ENCODE measurements at places on chromosomes 16 and 17.

DNA sequence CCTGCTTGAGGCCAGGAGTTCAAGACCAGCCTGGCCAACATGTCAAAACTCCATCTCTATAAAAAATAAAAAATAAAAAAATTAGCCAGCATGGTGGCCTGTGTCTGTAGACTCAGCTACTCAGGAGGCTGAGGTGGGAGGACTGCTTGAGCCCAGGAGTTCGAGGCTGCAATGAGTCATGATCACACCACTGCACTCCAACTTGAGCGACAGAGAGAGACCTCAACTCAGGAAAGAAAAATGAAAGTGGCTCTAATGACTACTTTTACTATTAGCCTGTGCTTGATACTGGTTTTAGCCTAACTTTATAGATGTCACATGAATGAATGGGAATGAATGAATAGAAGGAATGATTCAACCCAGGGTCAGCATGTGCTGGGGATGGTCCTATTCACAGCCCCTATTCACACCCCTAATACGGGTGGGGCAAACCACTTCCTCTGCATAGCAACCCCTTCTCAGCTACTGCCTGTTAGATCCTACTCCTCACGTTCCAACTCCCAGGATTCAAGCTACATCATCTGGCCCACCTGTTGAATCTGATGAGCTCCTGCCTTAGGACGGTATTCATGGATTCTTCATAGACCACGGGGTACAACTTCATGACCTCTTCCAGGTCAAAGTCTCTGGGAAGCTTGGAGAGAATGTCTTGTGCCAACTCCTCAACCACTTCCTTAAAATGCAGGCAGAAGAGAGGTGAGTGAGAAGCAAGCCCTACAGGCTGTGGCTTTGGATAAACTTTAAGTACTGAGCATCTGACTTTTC lies 40.5 kb downstream of the LYRM1 start:
- DNase-seq = no peak

GRCh38 chr16:70749681-70750601 lies 51.0 kb downstream of the VAC14 start:
- no peak for DNase-seq

GRCh38 chr17:70658317-70658716 lies 489.0 kb downstream of the KCNJ2 start:
- DNase-seq = no peak

DNA sequence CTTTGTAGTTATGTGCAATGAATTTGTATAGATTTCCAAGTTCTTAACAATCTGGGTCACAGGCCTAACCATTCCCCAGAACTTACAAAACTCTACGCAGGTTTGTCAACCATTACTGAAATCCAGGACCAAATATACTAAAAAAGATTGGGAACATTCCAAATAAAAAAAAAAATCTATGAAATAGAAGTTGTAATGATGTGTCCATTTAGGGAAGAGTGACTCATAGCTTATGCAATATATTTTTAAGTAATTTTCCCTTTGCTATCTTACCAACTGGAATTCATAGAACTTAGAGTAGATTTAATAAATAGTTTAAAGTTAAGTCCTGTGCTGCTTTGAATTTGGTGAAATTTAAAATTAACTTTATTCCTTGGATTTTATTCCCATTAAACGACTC lies 393.2 kb downstream of the PMP22 start:
- no peak for DNase-seq

DNA sequence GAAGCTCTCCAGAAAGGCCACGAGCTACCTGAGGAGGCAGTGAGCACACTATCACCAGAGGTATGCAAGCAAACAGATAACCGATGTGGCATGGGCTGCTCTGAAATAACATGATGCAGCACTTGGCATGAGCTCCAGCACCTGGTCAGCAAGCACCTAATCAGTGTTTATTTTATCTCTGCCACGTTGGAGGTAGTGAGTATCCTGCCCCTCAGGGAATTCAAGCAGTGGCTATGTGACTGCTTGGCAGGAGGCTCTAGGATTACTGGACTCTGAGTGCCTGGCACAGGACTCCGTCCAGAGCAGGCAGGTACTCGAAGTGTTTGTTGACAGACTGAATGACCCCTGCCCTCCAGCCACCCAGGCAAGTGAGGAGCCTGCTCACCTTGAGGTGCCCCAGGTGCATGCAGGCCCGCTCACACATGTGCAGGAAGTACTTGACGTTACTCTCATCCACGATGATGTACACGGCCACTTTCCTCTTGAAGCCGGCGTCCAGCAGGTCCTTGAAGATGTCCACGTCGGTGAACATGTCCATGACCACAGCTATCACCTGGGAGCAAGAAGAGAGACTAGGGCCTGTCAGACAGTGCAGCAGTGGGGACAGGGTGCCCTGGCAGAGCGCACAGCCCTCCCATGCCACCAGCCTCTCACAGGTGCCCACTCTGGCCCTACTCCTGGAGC lies 16.6 kb downstream of the FAM83G start:
- DNase-seq = no peak

GRCh38 chr17:79911430-79912399 lies 72.5 kb upstream of the CBX4 start:
- no peak for DNase-seq

GRCh38 chr17:2179615-2180295 lies 123.8 kb downstream of the SMG6 start:
- DNase-seq = no peak

GRCh38 chr17:40699853-40700252 lies 3.7 kb downstream of the KRT24 start:
- DNase-seq = no peak

- DNase-seq = no peak
Measured at GRCh38 chr16:49470513-49470991, 96.9 kb downstream of the C16orf78 start.

DNA sequence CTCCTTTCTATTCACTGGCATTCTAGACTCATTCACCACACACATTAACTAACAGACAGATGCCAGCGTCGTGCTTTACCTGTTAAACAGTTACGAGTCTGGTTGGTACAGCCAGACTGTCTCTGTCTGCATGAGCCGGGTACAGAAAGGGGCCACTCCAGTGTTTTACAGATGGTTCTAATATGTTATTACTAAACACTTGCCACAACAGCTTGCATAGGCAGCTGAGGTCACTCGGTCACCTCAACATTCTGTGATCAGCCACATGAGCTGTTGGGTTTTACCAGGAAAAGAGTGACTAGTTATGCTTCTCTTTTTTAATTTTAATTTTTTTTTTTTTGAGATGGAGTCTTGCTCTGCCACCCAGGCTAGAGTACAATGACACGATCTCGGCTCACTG lies 25.2 kb downstream of the CD300A start:
- no peak for DNase-seq

DNA sequence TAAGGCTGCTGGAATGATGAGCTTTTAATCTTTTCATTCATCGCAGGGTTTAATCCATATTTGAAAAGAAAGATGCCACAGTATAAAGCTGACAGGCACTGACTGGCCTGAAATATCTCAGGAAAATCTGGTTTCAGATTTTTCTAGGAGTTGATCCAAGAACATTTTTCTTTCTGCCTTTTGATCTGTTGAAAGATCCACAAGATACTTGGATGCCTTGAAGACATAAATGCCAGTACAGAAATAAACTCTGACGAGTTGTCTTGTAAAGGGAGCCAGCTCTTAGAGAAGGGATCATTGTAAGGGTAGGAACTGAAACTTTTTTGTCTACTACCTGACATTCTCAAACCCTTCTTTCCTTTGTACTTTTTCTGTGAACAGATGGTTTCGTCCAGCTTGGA lies 25.4 kb upstream of the KRT20 start:
- DNase-seq = no peak

- no peak for DNase-seq
Measured at GRCh38 chr16:53285236-53285635, 149.0 kb upstream of the RBL2 start.

DNA sequence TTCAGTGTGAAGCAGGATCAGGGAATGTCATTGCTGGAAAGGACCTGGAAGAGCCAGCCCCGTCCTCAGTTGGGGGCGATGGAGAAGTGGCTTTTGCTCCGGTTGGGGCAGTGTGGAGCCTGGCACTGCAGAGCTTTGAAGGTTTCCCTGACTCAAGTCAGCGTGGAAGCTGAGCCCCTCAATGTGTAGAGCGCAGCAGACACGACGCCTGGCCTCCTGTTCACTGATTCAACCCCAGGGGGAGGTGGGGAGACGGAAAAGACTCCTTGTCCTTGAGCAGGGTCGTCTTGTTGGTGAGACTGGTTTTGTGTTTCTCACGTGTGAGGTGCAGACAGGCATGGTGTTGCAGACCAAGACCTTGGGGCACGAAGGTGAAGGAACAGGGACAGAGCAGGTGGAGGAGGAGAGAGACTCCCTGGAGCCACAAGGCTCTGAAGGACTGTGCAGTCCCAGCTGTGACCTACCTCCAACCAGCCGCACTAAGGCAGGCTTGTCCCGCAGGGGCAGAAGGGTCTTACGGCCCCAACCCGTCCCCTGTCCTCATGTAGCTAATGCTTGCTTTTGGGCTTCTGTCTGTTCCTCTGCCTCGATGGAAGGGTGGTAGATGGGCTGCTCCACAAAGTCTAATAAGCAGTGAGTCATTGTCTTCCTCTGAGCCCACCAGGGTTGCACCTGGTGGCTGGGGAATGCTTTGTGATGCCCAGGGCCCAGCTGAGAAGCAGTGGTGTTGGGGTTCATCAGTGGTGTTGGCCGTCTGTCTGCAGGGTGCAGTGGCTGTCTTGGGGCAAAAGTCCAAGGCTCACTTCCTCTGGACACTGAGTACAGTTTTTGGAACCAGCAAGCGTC lies 47.8 kb downstream of the MPRIP start:
- no peak for DNase-seq

DNA sequence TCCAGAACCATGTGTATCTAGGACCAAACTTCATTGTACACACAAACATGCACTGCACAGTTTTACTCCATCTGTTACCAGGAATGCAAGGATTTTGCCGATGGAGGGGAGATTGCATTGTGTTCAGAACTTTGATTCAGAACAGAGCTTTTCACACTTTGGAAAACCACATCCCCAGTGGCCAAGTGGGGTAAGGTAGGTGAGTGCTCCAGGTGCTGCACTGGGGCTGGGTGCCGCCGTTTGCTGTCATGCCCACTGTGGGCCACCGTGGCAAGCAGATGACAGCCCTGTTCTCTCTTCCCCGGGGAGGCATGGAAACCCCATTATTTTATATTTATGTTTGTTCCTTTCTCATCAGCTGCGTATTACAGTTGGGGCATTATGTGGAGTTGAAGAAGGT lies 29.3 kb upstream of the JPH3 start:
- DNase-seq = no peak

- DNase-seq = no peak
Measured at GRCh38 chr17:36529121-36529520, 5.5 kb downstream of the MYO19 start.

- no peak for DNase-seq
Measured at GRCh38 chr17:4206962-4207361, 56.8 kb downstream of the ANKFY1 start.

GRCh38 chr17:74760404-74761105 lies 12.1 kb downstream of the NHERF1 start:
- DNase-seq = no peak

DNA sequence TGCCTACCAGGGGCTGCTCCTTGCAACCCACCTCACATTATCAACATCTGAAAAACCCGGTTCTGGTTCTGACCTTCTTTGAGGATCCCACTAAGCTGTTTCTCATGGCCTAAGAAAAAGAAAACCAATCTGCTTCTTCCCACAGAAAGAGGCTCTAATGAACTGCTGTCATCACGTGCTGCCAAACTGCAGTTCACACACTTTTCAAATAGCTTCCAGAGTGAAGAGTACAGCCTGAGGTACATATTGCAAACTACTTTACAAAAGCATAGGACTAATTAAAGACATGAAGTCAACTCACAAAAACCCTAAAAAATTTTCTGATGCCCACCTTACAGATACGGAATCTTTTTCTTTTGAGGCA lies 36.7 kb downstream of the SMG6 start:
- no peak for DNase-seq

- DNase-seq = no peak
Measured at GRCh38 chr17:72193391-72194106, 72.7 kb downstream of the SOX9 start.

- DNase-seq = peak; percentile 50
Measured at GRCh38 chr17:35895636-35896587, 15.8 kb upstream of the CCL5 start.

DNA sequence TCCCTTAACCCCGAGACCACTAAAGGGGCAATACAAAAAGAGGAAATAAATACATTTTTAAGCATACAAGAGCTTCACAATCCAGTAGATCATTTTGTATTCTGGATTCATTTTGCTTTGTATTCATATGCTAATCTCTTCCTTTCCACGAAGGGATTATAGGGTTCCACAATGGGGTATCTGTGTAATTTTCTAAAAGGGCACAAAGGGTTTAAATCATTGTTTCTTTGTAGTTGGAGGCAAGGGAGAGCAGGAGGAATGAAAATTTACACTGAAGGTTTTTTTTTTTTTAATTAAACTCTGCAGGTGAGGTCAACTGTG lies 592 bp upstream of the NUFIP2 start:
- DNase-seq = no peak

DNA sequence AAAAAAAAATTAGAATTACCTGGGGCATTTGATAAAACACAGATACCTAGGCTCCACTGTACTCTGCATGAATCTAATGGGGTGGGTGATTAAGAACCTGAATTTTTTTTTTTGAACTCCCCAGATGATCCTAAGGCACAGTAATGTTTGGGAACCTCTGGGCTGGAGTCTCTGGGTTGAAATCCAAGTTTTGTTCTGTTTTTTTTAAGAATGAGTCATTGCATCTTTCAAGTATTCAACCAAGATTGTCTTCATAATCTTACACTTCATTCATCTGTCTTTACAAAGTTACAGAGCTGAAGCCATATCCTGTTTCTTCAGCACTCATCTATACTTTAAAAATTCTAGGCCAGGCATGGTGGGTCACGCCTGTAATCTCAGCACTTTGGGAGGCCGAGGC lies 52.6 kb downstream of the PIGL start:
- no peak for DNase-seq

DNA sequence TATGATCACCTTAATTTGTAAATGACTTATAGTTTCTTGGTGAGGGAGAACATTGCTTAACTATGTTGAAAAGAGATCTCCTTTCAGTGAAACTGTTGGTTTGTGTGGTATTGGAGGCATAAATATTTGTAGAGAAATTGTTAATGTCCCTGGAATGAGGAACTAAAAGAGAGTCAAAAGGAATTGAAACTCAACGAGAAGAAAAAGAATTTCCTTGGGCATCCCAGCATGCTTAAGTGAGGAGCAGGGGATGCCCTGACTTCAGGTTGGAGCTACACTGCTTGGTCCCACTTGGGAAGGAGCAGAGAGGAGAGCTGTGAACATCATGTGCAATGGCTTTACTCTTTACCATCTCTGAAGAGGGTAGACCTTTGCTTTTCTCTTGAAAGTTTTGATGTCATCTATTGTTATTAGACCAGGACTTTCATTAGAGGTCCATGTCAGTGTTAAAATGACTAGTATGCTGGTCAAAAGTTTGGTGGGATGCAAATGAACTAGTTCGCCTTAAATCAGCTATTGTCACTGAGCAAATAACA lies 21.7 kb downstream of the KRT23 start:
- DNase-seq = peak; percentile 48

GRCh38 chr17:48627623-48628521 lies 1.7 kb upstream of the HOXB9 start:
- no peak for DNase-seq

GRCh38 chr16:47140686-47141085 lies 3.1 kb downstream of the NETO2 start:
- no peak for DNase-seq

Data from GM06990 (cell line).